Right atrium auricular region (tissue), 2 donors: ENCODE measurements at places on chromosomes 11 and 22.
A peak's percentile ranks its signal among the peaks of the same experiment; 100 is the strongest.

- DNase-seq = no peak
These were observed 14.5 kb upstream of the MB start for GRCh38 chr22:35631597-35631996.

DNA sequence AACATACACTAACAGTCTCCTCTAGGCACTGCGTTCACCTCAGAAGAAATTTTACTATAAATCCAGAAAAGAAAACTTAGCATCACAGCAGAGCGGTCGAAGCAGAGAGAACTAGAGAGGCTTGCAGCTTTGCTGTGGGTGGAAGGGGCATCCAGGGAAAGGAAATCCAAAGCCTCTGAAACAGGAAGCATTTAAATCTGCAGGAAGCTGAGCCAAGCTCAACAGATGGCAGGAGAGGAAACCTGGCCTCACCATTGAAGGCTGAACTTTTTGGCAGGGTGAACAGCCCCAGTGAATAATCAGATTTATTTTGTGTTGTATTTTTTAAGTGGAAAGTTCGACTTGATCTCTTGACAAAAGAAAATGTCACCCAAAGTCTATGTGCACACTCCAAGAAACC lies 858.1 kb downstream of the OPCML start:
- DNase-seq = no peak

DNA sequence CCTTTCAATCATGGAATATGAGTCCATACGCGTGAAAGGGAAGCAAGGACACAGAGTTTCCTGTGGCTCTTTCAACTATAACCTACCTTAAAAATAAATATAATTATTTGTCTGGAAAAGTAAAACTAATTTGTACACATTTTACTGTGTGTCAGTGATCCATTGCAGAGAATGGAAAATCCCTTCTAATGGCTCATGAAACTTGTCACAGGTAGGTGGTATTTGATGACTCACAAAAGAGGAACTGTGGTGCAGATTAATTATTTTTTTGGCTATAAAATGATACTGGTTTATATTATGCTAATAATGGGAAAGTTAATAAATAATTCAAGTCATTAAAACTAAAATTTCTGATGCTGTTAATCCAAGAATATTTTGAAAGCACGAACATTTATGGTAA lies 792.2 kb downstream of the METTL15 start:
- DNase-seq = no peak

DNA sequence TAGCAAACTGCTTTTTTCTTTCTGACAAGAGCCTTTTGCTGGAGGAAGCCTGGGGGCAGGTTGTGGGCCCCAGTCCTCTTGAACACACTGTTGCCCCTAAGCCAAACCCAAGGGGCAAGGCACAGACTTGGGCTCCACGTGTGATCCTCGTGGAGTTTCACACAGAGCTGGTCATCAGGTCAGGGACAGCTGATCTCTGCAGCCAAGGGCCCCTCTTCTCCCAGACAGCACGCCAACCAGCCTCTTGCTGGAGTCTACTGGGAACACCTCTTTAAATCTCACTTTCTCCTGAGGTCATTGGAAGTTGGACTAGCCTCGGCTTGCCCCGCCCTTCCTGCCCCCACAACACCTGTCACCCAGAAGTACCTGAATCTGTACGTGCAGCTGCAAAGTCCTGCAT lies 39.8 kb downstream of the C11orf58 start:
- DNase-seq = no peak

DNA sequence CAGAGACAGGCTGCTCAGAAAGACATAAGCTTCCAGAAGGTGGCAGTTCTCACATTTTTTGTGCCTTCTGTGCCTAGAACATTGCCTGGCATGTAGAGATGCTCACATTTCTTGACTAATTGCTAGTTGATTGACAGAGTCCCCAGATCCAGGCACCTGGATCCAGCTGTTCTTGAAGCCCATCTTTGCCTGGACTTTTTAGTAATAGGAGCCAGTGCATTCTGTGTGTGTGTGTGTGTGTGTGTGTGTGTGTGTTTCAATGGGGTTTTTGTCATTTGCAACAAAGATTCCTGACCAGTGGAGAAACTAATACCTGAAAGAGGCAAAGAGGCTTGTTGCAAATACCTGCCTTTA lies 15.1 kb downstream of the MRGPRF start:
- DNase-seq = no peak

DNA sequence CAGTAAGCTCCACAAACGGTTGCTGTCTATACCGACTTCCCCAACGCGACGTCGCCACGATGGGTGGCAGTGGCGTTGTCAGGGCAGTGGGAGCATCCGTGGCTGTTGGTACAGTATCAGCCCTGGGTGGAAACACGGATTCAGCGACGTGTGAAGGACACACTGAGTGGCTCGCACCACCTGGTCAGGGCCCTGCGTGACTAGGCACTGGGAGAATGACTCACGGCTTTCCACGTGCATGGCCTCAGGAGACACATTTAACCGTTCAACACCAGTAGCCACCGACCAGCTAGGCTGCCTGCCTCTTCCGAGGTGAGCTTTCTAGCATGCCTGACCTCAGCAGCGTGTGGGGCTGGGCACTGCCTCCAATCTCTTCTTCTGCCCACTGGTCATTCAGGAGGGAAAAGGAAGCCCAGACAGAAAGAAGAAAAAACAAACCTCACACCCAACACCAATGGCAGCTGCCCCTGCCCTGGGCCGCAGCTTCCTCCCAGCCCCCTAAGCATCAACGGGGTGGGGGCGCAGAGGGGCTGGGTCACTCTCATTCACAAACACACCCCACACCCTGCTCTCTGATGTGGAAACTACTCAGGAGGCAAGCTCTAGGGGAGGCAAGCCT lies 59.0 kb downstream of the MYH9 start:
- peak; percentile 91 for DNase-seq

GRCh38 chr11:100561323-100561722 lies 125.8 kb upstream of the ARHGAP42 start:
- no peak for DNase-seq

GRCh38 chr22:19984201-19984753 lies 32.3 kb downstream of the ARVCF start:
- DNase-seq = no peak

DNA sequence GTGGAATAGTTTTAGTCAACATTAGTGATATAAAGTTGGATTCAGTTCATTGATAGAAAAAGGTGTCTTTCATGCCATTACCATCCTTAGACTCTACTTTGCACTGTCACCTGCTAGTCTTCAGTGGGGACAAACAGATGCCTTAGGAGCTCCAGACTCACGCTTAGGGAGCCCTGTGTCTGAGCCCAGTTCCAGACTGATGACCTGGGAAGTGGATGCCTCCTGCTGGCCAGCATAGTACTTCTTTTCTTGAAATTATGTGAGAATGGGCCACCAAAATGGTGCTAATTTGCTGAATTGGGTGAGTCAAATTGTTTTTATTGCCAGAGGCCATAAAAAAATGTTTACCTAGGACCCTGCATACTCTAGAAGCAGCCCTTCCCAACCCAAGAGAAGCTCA lies 53.9 kb downstream of the NOX4 start:
- DNase-seq = no peak

DNA sequence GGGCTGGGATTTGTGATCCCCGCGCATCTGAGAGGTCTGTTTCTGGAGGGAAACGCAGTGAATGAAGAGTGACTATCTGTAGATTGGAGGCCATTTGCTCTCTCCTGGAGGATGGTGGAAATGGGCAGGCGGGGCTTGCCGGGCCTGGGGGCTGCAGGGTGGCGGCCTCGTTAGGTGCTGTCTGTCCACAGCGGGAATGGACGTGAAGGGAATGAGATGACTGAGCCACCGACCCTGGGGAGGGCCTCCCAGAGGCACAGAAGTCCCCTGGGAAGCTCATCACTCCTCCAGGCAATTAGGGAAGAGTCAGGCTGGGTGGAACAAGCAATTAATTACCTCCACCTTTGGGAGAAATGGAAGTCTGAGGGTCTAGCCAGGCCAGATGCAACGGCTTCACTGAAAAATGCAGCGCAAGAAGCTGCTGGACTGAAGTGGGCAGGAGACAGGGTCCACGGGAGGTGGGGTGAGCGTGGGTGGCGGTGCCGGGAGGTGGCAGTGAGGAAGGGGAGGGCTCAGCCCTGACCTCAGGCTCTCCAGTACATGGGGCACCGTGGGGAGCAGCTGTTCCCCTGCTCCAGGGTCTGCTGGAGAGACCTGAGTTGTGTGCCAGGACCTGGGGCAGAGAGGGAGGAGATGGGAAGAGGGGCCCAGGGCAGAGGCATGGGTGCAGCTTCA lies 524.5 kb downstream of the BRD1 start:
- peak; percentile 23 for DNase-seq

GRCh38 chr11:130157840-130158239 lies 1.7 kb upstream of the ST14 start:
- DNase-seq = no peak

DNA sequence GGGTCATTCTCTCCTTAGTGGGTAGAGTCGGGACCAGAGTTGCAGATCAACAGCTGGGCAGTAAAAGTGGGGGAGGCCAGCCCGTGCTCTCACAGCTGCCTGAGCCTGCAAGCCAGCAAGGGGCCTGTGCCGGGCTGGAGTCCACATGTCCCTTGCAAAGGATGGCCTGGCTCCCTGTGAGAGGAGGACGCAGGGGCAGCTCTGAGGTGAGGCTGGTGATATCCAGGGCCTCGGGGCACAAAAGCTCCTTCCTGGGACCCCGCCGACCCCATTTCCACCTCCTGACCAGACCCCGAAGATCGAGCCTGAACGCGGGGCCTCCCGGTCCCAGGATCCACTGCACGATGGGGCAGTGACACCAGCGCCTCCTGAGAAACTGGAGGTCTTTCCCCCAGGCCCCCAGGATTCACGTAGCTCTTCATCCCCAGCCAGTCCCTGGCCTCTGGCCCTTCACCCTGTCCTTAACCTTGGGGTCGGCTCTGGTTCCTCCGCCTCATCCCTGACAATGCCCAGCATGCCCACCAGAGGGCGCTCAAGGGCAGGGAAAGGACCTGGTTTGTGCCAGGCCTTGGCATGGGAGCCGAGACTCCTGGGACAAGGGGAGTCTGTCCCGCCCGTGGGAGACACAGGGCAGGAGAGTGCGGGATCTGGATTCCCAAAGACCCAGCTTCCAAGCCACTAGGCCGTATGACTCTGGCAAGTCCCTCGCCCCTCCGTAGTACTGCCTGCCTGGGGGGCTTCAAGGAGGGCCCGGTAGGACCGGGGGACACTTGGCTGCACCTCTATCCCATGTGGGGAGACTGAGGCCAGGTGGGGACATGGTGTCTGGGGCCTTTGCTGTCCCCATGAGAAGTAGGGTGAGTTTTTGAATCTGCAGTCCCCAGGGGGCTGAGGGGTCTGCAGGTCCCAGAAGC lies 17.8 kb upstream of the WNT7B start:
- DNase-seq = peak; percentile 86

DNA sequence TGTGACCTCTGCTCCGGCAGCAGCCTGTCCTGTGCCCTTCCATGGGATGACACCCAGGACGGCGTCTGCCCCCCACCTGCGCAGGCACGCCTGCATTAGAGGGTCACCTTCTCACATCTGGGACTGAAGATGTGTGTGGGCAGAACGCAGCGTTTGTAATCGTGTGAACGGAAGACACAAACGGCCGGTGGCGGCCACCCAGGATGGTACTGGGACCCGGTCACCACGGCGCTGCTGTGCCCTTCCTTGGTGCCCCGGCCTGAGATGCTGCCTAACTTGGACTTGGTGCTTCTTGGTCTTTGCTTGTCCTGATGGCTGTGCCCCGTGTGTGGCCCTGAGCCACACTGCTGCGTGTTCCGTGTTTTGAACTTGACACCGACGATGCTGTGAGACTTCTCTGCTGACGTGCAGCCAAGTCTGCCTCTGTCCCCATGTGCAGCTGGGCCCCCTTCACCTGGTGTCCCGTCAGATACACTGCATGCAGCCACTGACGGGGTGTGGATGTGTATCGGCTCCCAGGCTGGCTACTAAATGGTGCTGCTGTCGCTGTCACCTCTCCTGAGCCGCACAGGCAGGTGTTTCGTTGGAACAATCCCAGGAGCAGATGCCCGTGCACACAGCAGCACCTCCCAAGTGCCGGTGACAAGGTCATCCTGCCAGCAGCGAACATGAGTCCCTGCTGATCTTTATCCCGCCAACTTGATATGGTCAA lies 21.4 kb downstream of the YPEL1 start:
- no peak for DNase-seq

- DNase-seq = no peak
These were observed 9.9 kb upstream of the TALDO1 start for GRCh38 chr11:737366-737765.

DNA sequence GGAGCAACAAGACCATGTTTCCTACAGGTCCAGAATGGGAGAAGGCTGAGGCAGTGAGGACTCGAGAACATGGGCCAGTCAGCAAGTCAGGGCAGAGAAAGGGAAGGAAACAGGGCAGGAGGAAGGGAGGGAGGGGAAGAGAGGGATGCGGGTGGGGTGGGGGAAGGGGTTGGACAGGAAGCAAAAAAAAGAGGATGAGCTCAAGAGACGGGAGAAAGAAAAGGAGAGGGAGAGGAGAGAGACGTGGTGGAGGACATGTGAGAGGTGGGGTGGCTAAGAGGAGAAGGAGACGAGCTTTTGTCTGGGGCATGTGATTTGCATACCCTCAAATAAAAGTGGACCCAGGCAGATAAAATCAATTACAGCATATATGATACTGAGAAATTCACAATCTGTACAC lies 389.5 kb upstream of the B3GAT1 start:
- DNase-seq = no peak

GRCh38 chr11:9039198-9039597 lies 35.4 kb upstream of the NRIP3 start:
- DNase-seq = no peak

- DNase-seq = no peak
These were observed 4.4 kb downstream of the TSPO start for GRCh38 chr22:43155789-43156188.

DNA sequence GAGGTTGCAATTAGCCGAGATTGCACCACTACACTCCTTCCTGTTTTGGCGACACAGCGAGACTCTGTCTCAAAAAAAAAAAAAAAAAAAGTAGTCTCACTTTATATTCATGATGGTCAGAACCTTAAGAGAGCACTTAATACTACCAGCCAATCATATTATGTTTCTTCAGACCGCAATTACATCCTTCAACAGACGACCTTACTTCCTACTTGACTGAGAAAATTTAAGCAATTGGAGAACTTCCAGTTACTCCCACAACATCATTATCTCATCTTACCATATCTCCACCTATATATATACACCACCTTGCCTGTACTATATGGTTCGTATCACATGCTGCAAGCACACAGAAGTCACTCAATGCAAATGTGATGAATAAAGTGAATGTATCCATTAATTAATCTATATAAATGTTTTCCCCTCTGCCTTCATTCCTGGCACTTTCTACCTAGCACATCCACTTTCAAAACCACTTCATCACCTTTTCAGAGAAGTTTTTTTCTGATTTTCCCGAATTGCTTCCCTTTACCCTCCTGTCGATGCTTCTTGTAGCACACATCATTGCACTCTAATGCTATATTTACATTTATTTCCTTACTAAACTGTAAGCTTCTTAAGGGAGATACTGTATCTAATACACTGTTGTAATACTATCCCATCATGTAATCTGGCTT lies 13.8 kb downstream of the ATP5MG start:
- no peak for DNase-seq

DNA sequence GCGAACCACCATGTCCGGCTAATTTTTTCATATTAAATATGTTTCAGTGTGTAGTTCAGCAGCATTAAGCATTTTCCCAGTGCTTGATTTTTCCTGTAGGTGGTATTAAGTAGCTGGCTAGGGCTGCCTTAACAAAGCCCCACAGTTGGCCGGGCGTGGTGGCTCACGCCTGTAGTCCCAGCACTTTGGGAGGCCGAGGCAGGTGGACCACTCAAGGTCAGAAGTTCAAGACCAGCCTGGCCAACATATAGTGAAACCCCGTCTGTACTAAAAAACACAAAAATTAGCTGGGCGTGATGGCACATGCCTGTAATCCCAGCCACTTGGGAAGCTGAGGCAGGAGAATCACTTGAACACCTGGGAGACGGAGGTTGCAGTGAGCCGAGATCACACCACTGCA lies 33.5 kb upstream of the TOLLIP start:
- no peak for DNase-seq
